ENCODE measurements at places on chromosomes 13 and 19.

DNA sequence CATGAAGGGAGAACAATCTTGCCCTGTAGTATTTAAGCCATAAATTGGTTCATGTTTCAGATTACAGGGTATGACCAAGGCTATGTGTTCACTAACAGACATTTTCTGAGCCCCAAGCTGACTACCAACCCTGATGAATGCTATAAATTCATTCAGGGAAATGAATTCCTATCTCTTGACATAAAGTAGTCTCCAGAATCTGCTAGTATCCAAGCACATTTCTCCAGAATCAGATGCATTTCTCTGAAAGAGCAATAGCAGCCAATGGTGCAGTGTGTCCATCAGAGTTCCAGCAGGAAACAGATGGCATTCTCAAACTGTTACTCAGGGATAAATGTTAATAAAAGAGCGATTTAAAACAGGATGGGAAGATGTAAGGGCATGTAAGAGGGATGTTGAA is 226.4 kb downstream of the COG6 start:
- no peak for DNase-seq

DNA sequence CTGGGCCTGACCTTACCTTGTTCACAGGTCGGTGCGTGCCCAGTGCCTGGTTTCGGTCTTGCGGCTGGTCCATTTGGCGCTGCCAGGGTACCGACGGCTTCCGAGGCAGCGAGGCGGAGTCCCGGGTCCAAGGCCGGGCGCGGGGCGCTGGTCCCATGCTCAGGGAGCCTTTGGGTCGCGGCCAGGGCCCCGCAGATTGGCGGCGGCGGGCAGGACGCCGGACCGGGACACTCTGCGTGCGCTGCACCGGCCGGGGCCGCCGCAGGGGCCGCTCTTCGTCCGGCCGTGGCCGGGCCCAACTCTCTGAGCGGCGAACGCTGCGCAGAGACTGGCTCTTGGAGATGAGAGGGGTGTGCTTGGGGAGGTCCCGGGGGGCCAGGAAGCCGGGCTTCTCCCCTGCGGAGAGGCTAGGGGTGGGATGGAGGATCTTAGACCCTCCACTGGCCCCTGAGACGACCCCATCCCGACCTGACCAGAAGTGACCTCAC is 3.4 kb upstream of the WIZ start:
- DNase-seq: no peak

GRCh38 chr13:24148414-24149235 is 11.9 kb upstream of the SPATA13 start:
- no peak for DNase-seq

DNA sequence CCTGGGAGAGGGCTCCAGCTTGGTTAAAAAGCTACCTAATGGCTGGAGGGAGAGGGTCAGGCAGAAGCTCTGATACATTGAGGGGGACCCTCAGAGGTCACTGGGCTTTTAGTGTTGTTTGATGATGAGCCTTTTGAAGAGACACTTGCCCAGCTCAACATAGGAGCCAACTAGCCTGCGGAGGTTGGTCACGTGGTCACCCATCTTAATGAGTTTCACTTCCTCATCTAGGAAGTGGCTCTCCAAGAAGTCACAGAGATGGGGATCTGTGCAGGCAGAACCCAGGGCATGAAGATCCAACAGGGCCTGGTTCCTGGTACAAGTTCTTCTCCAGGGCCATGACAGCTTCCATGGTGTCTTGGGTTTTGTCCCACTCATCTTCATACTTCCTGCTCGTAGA is 33.4 kb downstream of the IPO5 start:
- DNase-seq: no peak

DNA sequence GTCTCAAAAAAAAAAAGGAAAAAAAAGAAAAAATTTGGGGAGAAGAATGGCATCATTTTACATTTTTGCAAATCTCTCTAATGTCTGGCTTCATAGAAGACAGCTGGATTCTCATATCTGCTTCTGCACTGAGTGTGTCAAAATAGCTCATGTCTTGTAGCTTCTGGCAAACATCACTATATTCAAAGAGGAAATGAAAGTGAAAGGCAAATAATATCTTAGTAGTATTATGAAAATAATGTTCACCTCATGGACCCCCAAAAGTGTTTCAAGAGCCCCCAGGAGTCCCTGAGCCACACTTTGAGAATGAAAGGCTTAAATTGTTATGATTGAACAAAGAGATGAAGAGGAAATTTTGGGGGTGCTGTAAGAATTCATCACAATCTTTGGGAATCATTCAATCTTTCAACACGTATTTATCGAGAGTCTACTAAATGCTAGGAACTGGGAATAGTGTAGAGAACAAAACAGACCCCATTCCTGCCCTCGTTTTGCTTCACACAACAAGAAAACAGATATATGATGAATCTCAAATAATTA is 1.2 kb upstream of the SLC6A16 start:
- no peak for DNase-seq

DNA sequence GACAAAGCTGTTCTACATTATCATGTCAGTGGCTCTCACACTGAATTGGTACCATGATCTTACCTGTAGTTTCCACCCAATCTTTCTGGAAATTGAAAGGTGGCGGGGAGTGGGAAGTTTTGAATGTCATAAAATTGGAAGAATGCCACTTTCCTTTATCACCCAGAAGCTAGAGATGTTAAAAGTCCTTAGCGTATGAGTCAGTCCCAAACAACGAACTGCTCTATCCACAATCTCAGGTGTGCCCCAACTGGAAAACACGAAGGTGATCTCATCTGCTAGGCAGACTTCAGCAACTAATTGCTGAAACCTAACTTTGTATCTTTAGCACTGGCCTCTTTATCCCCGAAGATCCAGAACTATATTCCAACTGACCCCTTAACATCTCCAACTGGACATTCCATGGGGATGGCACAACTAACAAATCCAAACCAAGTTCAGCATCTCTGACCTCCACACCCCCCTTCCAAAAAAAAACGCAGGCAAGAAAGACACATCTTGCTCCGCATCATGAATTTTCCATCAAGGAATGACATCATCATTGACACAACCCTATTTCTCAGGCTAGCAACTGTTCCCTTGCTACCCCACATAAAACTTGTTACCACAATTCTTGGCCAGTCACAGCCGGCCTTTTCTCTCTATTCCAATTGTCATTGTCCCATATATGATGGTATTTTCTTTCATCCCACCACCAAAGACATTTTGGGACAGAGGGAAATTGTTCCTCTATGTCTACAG is 175.4 kb downstream of the KLF12 start:
- DNase-seq: no peak

DNA sequence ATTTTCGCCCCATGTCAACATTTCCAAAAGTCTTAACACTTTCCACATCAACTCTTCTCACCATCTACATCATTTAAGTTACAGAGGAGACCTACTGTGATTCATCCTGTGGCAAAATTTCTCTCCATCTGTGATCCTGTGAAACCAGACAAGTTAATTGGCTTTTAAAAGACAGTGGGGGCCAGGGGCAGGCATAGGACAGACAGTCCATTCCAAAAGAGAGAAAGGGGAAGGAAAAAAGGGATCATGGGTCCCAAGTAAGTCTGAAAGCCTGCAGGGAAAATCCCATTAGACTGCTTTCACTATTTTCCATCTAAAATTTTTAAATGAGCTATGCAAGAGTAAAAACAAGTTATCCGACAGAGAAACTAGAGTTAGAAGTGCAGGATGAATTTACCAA is 121.0 kb downstream of the MRPL57 start:
- DNase-seq: no peak

DNA sequence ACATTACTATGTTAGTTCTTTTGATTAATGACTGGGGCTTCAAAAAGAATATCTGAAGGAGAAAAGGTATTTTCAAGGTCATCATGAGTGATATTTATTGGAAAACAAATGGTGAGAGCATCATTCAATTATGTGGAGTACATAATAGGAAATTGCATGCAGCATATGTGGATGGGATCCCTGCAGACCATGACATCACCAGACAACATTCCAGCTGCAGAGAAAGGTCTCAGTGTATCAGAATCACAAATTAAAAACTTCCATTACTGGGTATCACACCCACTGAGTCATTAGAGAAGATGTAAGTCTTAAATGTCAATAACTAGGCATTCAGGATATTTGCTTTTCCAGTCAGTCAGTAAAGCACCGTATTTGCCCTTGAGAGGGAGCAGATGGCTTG is 574.4 kb upstream of the SLC10A2 start:
- no peak for DNase-seq

DNA sequence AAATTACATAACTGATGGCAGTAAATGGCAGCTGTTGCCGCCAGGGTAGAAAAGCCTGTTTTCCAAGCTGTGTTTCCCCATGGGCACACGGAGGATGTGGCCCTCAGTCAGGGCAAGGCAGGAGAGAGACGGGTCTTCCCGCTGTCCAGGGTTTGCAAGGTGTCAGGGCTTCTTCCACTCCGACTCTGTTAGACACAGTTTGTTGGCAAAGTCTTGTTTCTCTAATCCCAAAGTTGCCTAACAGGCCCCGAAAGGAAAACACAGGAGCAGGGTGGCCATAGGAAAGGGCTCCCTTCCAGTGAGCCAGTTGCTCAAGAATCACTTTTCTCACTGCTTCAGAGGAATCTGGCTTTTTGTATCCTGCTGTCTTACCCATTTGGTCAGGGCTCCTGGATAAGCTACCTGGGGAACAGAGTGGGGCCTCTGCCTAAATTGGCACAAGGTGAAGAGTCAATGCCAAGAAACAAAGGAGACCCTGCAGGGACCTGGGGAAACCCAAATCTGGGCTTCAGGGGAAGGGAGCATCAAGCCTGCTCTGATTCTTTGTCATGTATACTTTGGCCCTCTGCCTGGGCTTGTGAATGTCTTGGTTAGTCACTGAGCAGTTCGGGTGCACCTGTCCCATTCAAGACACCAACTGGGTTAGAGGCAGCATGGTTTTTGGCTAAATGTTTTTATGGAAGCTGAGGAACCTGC is 29.0 kb upstream of the CXCL17 start:
- no peak for DNase-seq

- no peak for DNase-seq
Observed at GRCh38 chr13:51033421-51034185, 77.5 kb downstream of the C13orf42 start.

GRCh38 chr13:113169277-113170272 is 11.1 kb downstream of the PROZ start:
- DNase-seq: no peak

DNA sequence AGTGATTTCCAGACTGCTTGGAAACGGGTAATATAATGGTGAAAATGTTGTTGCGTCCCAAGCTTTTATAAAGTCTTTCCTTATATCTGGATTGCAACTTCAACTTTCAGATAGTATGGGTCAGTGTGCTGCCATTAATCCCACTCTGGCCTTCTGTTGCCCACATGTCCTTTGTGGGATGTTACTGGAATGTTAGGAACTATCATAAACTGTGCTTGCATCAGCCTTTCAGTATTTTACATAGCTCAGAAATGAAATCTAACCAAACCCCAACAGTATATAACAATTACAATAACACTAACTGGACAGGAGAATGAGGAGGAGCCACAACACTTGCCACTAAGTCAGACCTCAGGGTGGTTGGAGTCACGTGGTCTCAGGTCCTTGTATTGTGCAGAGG is 78.9 kb downstream of the LNX2 start:
- DNase-seq: no peak

DNA sequence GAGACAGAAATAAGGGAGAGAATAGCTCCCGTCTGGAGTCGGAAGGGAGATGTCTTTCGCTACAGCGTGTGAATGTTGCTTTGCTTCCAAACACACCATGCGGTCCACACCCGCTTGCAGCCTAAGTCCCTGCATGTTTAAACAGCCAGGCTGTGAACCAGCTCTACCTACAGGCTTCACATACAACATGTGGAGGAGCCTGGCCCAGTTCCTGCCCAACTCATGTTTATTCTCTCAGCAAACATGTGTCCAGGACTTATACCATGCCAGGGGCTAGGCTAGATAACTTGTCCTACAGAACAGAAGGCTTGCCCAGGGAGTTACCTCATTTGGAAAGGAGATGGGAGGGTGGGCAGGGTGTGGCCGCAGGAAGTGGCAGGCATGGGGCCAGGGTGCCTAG is 181.5 kb downstream of the FOXO1 start:
- no peak for DNase-seq

DNA sequence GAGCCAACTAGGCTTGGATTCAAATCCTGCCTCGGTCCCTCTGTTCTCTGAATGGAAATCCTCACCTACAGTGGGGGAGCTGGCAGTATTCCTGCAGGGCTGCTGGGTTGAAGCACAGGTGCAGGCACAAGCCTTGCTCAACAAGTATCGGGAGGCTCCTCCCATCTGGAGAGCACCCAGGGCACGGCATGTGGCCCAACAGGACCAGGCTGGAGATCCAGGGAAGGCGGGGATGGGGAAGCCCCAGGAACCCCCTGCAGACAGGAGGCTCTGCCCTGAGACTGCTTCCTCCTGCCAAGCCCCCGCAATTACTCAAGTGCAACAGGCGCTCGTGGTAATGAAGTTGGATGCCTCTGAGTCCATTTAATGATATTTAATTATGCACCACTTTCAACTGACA is 128.0 kb upstream of the VSTM2B start:
- no peak for DNase-seq

GRCh38 chr13:102878481-102878880 is 32.6 kb downstream of the ERCC5 start:
- DNase-seq: no peak

- no peak for DNase-seq
Observed at GRCh38 chr13:97521726-97522125, 87.8 kb downstream of the RAP2A start.

DNA sequence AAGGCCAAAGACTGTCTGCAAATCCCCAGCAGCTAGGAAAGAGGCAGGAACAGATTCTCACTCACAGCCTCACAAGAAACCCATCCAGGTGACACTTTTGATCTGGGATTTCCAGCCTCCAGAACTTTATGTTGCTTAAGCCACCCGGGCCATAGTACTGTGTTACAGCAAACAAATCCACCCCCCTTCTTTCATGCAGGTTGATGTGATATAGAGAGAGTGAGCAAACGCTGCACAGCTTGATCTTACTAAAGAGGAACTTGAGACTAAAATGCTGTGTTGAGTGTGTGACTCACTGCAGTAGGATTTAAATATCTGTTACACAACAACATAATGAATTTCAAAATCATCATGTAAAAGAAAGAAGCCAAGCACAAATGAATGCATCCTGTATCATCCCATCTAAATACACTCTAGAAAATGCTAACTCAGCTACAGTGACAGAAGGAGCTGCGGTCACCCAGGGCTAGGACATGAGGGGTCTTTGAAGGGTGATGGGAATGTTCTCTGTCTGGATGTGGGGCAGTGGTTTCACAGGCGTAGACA is 32.2 kb downstream of the RCBTB2 start:
- no peak for DNase-seq

DNA sequence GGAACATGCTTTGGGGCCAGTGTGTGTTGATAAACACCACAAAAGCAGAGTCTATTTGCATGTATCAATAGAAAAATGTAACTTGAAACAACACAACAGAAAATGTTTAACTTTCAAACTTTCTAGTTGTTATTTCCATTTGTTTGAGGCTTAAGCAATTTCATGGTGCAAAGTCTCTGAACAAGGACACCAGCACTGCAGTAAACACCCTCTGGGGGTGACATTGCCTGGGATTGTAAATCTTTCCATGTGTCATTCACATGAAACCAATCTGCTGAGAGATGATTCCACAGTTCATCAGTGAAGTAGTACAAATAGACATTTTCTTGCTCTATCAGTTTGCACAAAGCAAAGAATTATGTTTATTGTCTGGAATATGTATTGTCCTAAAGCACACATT is 124.5 kb downstream of the ITGBL1 start:
- no peak for DNase-seq
